ENCODE measurements at places on chromosomes 7 and 10.

DNA sequence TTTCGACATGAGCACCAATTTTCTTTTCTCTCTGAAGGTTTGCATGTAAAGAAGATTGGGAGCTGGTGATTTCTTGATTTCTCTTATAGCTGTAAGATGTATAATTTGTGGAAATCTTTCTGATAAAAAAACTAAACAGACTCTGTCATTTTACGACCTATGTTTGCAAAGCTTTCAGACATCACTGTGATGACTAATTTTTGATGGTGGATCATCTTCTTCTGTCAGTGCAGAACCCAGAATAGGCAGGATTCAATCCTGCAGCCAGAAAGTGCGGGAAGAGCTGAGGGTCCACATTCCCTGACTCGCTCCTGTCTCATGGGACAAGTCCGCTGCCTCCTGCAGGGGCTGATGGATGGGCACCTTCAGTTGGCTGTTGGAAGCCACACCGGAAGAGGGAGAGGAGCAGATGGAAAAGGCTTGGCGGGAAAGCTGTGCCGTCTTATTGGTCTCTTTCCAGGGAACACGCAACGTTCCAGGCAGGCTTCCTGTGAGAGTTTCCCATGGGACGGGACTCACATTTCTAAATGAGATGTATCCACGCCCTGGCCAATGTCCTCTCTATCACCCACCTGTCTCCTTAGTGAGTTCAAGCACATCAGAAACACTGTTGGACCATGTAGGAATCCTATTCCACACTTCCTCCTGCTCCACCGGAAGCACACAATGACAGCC is 186.9 kb downstream of the PRPF18 start:
- no peak for ATAC-seq

GRCh38 chr10:17144757-17145156 is 15.1 kb upstream of the CUBN start:
- no peak for ATAC-seq

GRCh38 chr7:23294549-23295400 is 4.4 kb upstream of the MALSU1 start:
- no peak for ATAC-seq

DNA sequence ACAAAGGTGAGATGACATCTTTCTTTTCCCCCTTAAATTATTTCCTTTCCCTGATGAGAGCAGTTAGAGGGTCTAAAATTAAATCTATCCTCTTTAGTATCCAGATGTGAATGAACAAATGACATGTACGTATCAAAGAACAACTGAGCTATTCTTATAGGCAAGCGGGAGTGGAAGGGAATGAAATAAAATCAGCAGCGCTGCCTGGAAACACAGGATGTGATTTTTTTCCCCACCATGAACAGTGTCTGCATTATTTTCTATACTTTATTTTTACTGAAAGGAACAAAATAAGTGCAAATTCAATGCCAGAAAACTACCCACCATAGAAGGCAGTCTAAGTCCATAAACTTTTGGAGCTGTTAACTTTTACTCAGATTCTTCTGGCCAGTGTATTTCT is 40.6 kb downstream of the SLC26A4 start:
- ATAC-seq, result no peak

Measured in esophagus mucosa (tissue), 1 donor.